ENCODE measurements at places on chromosomes 1 and 21. TPM values are rescaled to one million over a fixed set of nuclear protein-coding genes. Genes with fewer than 3 reads are reported as not detected.
A peak's percentile ranks its signal among the peaks of the same experiment; 100 is the strongest.

GRCh38 chr1:30798389-30799232 lies 41.0 kb upstream of the LAPTM5 start:
- DNase-seq = no peak

- peak; percentile 51 for DNase-seq
These were observed at the start of gene VCAM1 for GRCh38 chr1:100719490-100719889. TSS of gene VCAM1 (plus strand) at chr1:100719742. CDS start at chr1:100719861, 119 bp downstream.

DNA sequence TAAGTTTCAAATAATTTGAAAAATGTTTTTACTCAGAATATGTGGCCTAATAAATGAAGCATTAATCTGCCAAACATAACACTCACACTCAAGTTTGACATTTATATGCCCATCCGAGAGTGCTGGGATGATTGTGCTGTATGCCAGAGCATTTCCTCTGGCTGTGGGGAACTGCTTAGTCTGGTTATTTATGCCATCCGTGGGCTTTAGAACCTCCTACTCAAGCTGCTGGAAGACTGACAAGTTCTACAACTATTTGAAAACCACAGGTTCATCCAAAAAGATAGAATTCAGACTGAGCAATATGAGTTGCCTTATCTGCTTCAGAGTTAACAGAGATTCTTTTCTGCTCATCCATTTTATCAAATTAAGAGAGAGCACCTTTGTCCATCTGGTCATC lies 25.9 kb downstream of the PCNX2 start:
- DNase-seq = no peak

- DNase-seq = no peak
These were observed 22.8 kb downstream of the MRAP start for GRCh38 chr21:32321480-32321879.

DNA sequence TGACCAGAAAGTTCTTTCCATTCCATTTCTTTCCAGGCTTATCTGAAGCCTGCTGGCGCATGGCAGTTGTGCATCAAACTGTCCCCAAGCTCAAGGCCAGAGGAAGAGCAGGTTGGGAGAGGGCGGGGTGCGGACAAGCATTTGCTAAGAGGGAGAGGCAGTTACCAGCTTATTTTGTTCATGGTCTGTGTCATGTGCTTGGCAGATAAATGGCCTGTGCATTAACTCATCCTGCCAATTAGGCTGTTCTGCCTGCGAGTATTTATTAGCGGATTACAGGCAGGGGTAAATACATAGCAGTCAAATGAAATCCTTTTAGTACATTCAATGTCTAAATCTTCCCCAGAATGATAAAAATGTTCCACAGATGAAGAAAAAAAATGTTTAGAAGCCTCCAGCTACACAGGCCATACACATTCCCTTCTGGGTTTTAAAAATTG lies 48.9 kb upstream of the B3GALNT2 start:
- DNase-seq = no peak

DNA sequence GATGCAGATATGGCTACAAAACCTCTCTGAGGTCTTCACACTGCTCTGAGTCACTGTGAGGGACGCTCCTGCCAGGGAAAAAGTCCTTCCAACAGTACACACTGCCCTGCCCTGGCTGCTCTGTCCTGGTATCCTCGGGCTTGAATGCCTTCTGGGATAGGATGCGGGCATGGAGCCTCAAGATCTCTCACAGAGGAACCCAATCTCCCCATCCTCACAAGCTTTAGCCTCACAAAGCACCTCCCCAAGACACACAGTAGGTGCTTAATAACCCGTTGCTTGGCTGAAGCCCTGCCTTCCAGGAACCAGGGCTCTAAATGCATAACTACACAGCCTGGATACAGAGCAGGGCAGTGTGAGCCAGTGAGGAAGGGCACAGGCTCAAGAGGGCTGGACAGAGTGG lies 9.2 kb downstream of the RAP1GAP start:
- no peak for DNase-seq

DNA sequence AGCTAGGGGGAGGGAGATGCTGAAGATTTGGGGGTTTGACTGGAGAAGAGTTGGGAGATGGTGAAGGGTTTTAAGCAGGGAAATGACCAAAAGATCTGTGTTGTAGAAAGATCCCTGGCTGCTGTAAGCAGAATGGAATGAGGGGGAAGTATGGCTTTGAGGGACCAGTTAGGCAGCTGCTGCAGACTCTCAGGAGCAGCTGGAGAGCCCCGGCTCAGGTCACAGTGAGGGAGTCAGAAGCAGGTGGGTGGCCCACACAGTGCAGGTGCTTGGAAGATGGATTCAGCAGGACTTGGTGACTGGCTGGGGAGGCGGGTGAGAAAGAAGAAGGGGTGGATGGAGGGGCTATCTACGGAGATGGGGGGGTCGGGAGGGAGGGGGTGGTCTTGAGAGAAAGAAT lies 35.7 kb downstream of the EDN2 start:
- DNase-seq = no peak

NOS1AP gene
- 1.1 TPM for polyA plus RNA-seq

LCE2A gene
- not detected for polyA plus RNA-seq

TTLL7 gene
- 26.6 TPM for polyA plus RNA-seq

Measured in hindlimb muscle (tissue), 1 donor.